PC-3 (cell line): ENCODE measurements at places on chromosomes 13 and 19. TPM values are rescaled to one million over a fixed set of nuclear protein-coding genes. Genes with fewer than 3 reads are reported as not detected.

SIGLEC5 gene
- total RNA-seq: not detected in 2 replicates

GRCh38 chr13:42745655-42746054 is 35.7 kb upstream of the FAM216B start:
- H3K4me1 ChIP-seq: peaks cover 17% of the 10 kb centered on the region
- no peak overlapping the region for H3K27ac ChIP-seq
- H3K27me3 ChIP-seq: no peaks in the 10 kb centered on the region
- H3K36me3 ChIP-seq: no peaks in the 10 kb centered on the region

- H3K4me3 ChIP-seq: no peak overlapping the region
- H3K27me3 ChIP-seq: no peaks in the 10 kb centered on the region
- H3K27ac ChIP-seq: no peak overlapping the region
These were observed 328.4 kb upstream of the SLC10A2 start for GRCh38 chr13:103394618-103395017.

DNA sequence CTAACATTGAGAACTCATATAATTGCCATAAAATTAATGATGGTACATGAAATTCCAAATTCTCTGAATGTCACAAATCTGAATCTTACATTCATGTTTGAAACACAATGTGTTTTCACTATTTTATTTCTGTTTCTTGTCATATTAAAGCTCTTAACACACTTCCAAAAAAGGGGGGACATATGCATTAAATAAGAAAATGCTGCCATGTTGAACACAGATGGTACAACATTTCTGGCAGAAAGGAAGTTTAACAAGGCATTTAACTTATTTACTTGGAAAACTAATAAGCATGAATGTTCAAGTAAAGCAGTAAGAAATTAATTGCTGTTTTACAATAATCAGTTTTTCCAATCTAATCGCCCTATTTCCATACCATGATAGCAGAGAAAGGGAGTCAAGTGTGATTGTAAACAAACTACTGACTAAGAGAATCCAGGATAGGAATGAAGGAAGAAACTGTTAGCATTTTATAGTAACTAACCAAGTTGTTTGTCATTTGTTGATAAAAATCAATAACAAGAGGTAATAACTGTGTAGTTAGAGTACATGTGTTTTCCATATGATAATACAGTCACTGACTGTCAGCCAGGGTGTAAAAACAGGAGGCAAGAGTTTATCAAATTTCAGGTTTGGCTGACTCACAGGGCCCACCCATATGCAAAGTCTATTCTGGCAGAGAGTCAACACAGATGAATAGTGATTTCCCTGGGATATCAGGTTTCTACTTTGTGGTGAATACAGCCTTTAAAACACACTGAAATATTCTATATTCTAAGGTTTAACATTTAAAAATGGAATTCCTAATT is 5.7 kb upstream of the FOXO1 start:
- no peaks in the 10 kb centered on the region for H3K36me3 ChIP-seq
- peaks cover 19% of the 10 kb centered on the region for H3K4me1 ChIP-seq
- 0 out of 2 replicates have a peak overlapping the region, but pooled peaks have one; percentile 0 for H3K4me3 ChIP-seq
- no peaks in the 10 kb centered on the region for H3K27me3 ChIP-seq
